ENCODE measurements at places on chromosomes 6 and 20. TPM values are rescaled to one million over a fixed set of nuclear protein-coding genes. Genes with fewer than 3 reads are reported as not detected.

DNA sequence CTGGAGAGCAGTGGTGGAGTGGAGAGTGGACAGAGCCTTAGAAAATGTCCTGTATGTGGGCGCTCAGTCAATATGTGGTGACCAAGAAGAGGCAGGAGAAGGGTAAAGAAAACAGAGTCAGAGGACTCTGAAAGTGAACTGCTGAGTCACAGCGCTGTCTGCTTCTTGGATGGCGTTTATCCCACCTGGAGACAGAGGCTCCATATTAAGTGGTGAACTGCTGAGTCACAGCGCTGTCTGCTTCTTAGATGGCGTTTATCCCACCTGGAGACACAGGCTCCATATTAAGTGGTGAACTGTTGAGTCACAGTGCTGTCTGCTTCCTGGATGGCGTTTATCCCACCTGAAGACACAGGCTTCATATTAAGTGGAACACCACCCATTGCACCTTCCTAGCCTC is 119.3 kb upstream of the RALGAPA2 start:
- peaks cover 34% of the 10 kb centered on the region for H3K27me3 ChIP-seq
- peaks cover 2% of the 10 kb centered on the region for H3K36me3 ChIP-seq
- no peaks in the 10 kb centered on the region for H3K4me1 ChIP-seq
- H3K4me3 ChIP-seq: no peak overlapping the region
- no peak for DNase-seq
- no peak overlapping the region for H3K27ac ChIP-seq

DNA sequence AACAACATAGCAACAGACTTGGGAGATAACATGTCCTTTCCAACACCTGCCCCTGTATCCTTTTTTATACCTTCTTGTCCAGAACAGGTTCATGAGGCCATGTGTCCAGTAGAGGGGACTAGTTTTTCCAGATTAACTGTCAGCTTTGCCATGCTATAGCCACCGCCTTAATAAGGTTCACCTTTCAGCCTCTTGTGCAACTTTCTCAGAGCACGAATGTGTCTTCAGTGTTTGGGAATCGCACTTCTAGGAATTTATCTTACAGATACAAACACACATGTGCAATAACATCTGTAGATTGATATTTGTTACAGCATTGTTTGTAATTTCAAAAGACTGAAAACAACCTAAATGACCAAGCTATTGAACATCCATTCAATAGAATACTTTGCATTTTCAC is 21.4 kb downstream of the NCR2 start:
- H3K4me1 ChIP-seq: no peaks in the 10 kb centered on the region
- DNase-seq: no peak
- peaks cover 1% of the 10 kb centered on the region for H3K36me3 ChIP-seq
- H3K4me3 ChIP-seq: no peak overlapping the region

GRCh38 chr6:11021003-11021402 is 23.1 kb downstream of the ELOVL2 start:
- H3K4me1 ChIP-seq: peaks cover 5% of the 10 kb centered on the region
- H3K27ac ChIP-seq: no peak overlapping the region
- no peaks in the 10 kb centered on the region for H3K36me3 ChIP-seq
- peaks cover 33% of the 10 kb centered on the region for H3K27me3 ChIP-seq
- no peak overlapping the region for H3K4me3 ChIP-seq

GRCh38 chr20:57056651-57057050 is 209.8 kb downstream of the BMP7 start:
- H3K27me3 ChIP-seq: peaks cover 26% of the 10 kb centered on the region
- no peak for DNase-seq
- no peaks in the 10 kb centered on the region for H3K36me3 ChIP-seq
- no peak overlapping the region for H3K4me3 ChIP-seq

Gene DNAAF9
- 29.9 TPM for total RNA-seq

Gene CRISP3
- not detected for total RNA-seq

DNA sequence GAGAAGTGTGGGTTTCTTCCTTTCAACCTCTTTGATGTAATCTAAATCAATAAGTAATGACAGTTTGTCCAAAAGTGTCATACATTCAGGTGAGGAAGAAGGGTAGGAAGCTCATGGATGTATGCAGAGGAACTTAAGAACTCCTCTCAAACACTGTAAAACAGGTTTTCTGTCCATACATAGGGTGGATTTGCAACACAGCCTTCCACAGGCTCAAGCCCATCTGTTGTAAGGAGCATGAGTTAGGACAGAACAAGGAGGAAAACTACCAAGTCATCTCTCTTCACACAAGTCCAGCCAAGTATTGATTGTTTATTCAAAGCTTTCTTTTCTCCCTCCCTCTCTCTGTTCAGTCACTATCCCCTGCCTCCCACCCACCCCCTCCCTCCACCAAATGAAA is 49.0 kb upstream of the CDYL start:
- peaks cover 20% of the 10 kb centered on the region for H3K4me1 ChIP-seq
- no peak overlapping the region for H3K27ac ChIP-seq
- no peak for DNase-seq

GRCh38 chr6:4264601-4265000 is 129.2 kb upstream of the ECI2 start:
- H3K27me3 ChIP-seq: no peaks in the 10 kb centered on the region
- no peak overlapping the region for H3K4me3 ChIP-seq
- peaks cover 7% of the 10 kb centered on the region for H3K4me1 ChIP-seq
- no peak for DNase-seq
- no peak overlapping the region for H3K27ac ChIP-seq

DNA sequence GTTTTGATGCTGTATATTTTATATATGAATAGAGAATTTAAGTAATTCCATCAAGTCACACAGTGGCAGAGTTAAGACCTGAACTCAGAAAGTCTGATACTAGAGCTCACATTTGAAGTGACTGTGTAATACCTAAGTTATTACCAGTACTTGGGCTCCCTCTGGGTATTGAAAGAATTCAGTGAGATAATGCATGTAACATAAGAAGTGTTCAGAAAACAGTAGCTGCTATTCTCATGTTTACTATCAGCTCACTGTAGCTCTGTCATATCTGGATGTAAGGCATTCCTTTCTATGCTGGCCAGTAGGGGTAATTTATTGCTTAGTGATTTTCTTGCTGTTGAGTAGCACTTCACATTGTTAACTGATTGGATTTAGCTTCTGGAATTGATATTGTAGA is 44.6 kb downstream of the NKX2-4 start:
- no peak overlapping the region for H3K4me3 ChIP-seq
- no peak overlapping the region for H3K27ac ChIP-seq
- H3K4me1 ChIP-seq: peaks cover 7% of the 10 kb centered on the region
- no peaks in the 10 kb centered on the region for H3K27me3 ChIP-seq

- H3K36me3 ChIP-seq: no peaks in the 10 kb centered on the region
- no peak for DNase-seq
- no peak overlapping the region for H3K27ac ChIP-seq
- H3K4me1 ChIP-seq: no peaks in the 10 kb centered on the region
- no peak overlapping the region for H3K4me3 ChIP-seq
- H3K27me3 ChIP-seq: no peaks in the 10 kb centered on the region
Measured at GRCh38 chr20:41259309-41259708, 58.2 kb downstream of the ZHX3 start.

Measured in progenitor cell of endocrine pancreas (in vitro differentiated cells).